NCI-H2171 treated with DMSO at 0.1 percent for 48 hours (cell line): ENCODE measurements at places on chromosomes 5 and 9.

GRCh38 chr9:111630182-111630963 lies 761 bp upstream of the DNAJC25 start:
- DNase-seq: no peak

DNA sequence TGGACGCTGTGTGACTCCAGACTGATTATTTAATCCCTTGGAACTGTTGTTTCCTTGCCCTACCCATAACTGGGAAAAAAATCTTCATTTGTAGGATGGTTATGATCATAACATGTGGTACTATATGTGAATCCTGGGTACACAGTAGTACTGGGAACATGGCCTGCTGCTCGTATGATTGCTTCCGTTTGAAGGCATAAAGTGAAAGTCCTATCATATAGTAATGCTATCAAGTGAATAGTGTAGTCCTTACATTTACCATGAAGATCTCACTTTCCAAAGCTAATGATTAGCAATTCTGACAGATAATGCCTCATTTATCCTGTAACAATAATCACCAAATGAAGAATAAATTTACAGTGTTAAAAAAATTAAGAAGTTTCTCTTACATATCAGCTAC lies 53.2 kb downstream of the MEF2C start:
- DNase-seq: no peak

GRCh38 chr5:128539038-128539429 lies 989 bp upstream of the FBN2 start:
- no peak for DNase-seq

GRCh38 chr5:66249920-66250319 lies 105.8 kb downstream of the SREK1 start:
- no peak for DNase-seq

GRCh38 chr9:93276973-93277372 lies 93.0 kb downstream of the WNK2 start:
- DNase-seq: no peak

- peak; percentile 17 for DNase-seq
Measured at GRCh38 chr5:77518304-77518703, 26.2 kb upstream of the WDR41 start.

DNA sequence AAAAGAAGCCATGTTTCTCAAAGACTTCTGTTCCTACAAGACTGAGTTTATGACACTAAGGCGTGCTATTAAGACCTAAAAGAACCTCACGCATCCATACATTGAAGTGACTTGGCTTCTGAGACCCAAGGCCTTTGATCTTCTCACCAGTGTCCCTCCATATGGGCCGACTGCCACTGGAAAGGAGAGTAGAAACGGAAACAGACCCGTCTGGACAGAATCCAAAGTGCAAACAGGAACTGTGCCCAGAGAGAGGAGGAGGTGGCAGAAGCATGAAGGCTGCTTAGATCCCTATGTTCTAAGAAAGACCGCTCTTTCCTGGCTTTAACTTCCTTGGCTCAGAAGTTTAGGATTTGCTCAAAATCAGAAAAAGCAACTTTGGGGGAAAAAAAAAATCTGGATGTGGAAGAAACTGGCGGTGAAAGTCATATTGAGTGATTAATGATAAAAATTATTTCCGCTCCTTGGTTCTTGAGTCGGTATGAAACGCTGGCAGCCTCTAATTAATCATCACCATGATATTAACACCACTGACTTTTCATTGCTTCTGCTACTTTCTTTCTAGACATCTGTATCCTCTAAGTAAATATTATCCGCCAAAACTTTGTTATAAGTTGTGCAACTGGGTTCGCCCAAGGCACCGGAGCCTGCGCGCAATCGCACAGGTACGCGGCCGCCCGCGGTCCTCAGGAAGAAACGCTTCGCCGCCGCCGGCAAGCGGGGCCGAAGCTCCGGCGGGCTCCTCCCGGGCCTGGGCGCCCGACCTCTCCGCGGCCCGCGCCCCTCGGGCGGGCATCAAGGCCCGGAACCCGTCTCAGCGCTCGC lies 726 bp downstream of the DAP start:
- peak; percentile 74 for DNase-seq

DNA sequence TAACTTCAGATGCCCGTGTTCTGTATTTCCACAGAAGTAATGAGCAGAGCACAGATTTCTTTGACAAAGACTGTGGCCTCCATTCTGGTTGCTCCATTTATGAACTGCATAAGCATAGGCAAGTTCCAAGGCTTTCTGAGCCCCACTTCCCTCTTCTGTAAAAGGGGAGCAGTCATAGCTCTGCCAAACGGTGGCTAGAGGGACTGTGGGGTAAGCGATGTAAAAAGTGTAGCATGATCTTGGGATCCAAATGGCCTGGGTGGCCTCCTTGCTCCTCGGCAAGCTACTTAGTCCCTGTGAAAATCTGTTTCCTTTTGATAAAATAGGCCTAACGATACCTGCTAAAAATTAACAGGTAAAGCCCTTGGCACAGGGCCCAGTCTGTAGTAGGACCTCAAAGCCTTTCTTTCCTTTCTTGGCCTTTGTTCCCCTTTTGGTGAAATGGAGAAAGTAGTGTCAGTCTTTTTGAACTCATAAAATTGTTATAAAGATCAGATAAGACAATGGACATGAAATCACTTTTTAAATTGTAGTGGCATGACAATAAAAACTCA lies 646.6 kb downstream of the ACTL7B start:
- no peak for DNase-seq

DNA sequence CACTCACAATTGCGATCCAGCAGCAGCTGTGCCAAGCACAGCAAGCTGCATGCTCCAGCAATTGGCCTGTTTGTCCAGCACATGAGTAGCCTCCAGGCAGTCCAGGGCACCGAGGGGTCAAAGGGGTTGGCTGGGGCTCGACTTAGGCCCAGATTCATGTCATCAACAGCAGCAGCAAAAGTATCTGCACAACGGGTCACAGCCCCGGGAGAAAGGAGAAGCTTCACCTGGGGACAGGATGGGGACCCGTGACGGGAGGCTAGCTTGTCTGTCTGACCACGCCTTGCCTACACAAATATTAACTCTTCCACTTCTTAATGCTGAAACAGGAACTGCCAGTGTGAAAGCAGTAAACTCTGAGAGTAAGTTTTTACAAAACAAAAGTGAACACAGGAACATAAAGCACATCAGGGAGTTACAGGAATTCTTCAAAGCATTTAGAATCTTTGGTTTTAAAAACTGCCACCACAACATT lies 191.2 kb downstream of the PIK3R1 start:
- DNase-seq: no peak

DNA sequence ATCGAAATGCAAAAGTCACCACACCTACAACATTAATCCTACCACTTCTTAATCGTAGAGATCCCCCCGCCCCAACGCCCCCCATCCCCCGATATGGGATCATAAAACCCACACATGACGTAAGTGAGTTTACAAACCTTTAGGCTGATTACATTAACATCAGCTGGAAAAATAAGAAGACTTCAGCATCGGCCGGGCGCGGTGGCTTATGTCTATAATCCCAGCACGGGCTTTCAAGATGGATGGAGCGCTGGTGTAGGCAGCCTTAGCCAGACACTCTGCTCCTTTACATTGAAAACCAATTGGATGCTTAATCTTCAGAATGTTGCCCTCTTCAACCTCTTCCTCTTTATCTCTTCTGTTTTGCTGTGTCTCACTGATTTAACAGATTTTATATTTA lies 1376.0 kb downstream of the MAT2B start:
- no peak for DNase-seq

- DNase-seq: no peak
Measured at GRCh38 chr9:123893115-123893514, 36.8 kb downstream of the DENND1A start.

DNA sequence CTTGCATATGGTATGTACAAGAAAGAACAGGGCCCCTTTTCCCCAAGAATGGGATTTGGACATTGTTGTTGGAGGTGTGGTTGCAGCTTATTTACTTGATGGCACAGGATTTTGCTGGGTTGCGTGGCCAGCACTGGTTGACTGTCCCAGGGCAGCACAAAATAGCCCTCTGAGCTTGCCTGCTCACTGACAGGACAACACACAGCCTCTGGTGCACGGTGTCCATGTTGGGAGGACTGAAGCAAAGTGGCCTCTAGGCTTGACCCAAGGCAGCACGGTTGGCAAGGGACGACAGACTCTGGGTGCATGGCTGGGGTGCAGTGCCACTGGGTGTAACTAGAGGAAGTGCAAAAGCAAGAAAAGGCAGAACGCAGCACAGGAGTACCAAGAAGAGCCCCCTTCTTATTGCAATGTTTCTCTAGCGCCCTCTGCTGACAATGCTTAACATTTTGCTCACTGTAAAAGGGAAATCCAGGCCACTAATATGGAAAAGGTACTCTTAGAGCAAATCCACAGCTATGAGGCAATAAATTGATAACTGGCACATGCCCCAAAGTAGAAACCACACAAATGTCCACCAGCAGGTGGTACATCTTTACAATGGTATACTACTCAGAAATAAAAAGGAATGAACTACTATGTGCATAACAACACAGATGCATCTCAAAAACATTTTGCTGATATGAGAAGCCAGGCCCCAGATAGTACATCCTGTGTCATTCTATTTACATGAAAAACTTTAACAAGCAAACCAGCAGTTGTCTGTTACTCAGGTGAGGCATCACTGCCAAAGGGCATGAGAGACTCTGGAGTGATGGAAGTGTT lies 47.4 kb upstream of the BARX1 start:
- peak; percentile 65 for DNase-seq

DNA sequence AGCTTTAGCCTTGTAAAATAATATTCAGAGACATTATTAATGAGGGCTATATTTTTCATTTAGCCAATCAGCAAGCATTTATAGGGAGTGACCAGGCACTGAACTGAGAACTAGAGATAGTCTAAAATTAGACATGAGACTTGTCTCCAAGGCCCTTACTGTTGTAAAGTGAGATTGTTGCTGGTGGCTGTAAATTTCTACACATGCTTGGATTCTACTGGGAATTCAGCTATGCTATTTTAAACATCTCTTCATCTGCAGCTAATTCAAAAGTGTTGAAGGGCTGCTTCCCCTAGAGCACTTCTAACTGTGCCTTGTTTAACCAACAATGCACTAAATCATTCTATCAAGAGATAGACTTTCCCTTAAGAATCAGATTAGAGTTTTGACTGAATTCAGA lies 67.4 kb downstream of the CHSY3 start:
- no peak for DNase-seq

GRCh38 chr5:135136546-135136945 lies 102.5 kb upstream of the PITX1 start:
- no peak for DNase-seq

DNA sequence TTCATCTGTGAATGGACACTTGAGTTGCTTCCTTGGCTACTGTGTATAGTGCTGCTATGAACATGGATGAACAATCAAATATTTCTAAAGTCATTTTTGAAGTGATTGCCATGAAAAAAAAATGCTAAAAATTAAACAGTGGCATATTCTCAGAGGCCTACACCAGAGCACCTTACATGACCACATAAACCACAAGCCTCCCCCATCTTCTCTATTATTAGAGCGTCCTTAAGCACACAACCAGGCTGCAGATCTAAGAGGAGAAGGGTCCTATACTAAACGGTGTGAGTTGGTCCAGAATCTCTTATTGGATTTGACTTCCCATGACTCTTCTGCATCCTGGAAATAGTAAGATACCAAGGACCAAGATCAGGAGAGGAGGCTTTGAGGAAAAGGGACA lies 34.3 kb downstream of the PCA3 start:
- DNase-seq: no peak

- no peak for DNase-seq
Measured at GRCh38 chr5:73253047-73253660, 80.2 kb downstream of the TMEM174 start.

GRCh38 chr9:101440714-101441230 lies 5.2 kb upstream of the ALDOB start:
- DNase-seq: no peak

DNA sequence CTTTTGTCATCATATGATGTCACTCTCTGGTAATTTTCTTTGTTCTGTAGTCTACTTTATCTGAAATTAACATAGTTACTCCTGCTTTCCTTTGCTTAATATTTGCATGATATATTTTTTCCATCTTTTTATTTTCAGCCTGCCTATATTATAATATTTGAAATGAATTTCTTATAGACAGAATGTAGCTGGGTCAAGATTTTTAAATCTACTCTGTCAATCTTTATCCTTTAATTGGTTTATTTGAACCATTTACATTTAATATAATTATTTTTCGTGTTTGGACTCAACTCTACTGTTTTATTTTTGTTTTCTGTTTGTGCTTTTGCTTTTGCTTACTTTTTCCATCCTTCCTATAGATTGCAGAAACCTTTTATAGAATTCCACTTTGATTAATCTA lies 118.0 kb downstream of the FOXD1 start:
- no peak for DNase-seq

- peak; percentile 46 for DNase-seq
Measured at GRCh38 chr9:34994260-34994899, 4.8 kb downstream of the DNAJB5 start.

DNA sequence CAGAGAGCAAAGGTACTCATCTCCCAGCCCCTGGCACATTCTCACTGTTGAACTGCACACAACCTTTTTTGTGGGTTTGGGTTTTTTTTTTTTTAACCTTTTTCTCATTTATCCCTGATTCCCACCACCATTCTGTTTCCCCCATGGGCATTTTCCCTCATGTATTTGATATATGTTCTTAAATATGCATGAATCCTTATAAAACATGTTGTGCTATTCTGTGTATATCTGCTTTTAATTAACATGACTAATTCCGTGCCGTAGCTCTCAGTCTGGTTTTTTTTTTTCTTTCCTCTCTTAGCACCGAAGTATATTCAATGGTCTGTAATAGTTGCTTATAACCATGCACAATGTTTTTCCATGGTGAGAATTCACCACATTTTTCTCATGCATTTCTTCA lies 204.5 kb downstream of the RGS3 start:
- no peak for DNase-seq

GRCh38 chr5:102668220-102668932 lies 86.7 kb upstream of the PAM start:
- peak; percentile 83 for DNase-seq

- no peak for DNase-seq
Measured at GRCh38 chr5:126052791-126053190, 370.4 kb upstream of the GRAMD2B start.

- DNase-seq: peak; percentile 33
Measured at GRCh38 chr9:114347675-114348074, 18.0 kb downstream of the ORM2 start.

DNA sequence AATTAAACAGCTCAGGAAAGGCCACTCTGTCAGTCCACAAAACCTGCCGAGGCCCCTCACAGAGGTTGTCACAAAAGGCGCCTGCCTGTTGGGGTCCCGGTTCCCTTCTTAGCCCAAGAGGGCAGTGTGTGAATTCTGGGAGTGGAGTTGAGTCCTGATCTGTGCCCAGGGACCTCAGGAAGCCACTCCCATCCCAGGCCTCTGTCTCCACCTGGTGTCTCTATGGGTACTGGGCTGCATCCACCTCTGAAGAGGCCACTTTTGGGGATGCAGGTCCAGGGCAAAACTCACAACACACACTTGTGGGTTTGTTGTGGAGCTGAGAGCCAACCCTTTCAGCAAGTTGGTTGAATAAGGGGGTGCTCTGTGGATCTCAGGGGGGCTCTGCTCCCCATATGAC lies 74.3 kb upstream of the STXBP1 start:
- DNase-seq: peak; percentile 85
